ENCODE measurements at places on chromosomes 5 and 9.
A peak's percentile ranks its signal among the peaks of the same experiment; 100 is the strongest.

DNA sequence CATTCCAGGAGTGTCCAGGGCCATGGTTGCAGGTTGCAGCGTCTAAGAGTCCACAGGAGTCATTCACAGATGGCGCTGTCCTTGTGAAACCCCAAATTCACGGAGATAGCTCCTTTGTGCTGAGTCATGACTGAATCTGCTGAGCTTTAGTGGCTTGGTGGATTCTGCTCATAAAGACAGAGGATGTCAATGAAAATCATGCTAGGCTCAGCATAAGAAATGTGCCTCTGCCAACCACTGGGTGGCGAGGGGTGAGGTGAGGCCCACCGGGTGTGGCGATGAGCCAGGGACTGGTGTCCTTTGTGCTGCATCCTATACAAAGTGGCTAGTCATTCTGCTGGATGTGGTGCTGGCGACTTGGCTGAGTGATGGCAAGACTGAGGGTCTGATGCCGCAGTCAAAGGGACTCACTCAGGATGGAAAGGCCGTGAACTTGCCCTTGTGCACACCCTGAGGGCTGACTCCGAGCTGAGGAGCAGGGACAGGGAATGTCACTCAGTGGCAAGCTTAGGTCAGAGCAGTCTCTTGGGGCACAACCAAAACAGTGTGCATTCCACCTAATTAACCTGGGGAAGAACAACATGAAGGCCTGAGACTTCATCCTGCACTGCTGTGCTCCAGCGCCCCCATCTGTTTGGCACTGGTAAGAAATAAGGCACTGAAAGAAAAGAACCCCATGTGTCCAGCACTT lies 71.5 kb downstream of the DAP start:
- DNase-seq = no peak

DNA sequence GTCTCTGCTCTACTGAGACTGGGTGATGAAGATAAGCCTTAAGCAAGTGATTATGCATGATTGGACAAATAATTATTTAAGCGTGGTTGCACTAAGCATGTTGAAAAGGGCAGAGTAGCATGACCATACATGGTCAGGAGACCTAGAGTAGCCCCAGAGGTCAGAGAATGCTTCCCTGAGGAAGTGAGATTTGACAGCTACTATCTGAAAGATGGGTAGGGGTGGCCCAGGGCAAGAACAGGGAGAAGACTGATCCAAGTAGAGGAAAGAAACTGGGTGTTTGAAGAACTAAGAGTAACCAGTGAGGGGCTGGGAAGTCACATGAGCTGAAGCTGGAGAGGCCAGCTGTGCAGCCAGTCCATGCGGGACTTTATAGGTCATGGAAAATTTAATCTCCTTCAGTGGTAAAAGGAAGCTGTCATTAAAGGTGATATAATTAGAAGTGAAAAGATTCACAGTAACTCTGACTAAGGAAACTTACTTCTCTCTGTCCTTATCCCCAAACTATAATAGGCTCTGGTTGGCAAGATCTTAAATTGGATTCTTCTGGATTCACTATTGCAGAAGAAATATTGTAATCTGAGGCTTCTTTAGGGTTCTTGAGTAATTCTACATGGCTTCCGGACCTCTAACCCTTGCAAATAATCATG lies 35.2 kb downstream of the YIPF5 start:
- no peak for DNase-seq

GRCh38 chr9:81431641-81432040 lies 257.7 kb downstream of the TLE1 start:
- no peak for DNase-seq

DNA sequence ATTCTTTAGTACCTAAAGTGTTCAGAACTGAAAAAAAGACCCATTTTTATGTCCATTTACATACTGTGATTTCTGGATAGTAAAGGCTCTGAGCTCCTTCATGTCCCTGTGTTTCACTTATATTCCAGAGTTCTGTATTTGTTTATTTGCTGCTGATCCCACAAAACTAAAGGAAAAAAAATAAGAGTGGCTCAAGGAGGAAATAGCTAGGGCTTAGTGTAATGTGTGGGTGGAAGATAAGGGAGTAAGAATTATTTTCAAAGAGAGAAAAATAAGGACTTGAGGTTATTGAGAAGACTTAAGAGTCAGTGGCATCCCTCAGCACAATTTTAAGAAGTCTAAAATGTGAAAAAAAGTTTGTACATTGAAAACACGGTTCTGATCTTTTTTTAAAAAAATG lies 46.0 kb downstream of the ENTREP1 start:
- no peak for DNase-seq

- no peak for DNase-seq
Observed at GRCh38 chr9:126335837-126336735, 9.5 kb downstream of the MVB12B start.

DNA sequence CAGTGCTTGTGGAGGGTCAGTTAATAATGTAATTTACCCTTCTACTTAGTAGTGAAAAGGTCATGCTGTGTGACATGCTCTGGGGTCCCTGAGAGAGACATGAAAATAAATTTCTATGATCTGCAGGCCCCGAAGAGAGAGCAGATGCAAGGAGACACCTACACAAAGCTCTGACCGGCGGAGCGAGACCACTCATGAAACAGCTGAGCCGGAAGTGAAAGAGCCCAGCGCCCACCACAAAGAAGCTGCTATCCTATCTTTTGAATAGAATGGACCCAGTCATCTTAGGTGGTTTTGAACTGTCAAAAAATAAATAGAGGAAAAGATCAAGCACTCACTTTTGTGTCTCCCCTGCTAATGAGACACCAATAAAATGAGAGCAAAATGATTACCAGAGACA lies 190.0 kb downstream of the MED10 start:
- no peak for DNase-seq

DNA sequence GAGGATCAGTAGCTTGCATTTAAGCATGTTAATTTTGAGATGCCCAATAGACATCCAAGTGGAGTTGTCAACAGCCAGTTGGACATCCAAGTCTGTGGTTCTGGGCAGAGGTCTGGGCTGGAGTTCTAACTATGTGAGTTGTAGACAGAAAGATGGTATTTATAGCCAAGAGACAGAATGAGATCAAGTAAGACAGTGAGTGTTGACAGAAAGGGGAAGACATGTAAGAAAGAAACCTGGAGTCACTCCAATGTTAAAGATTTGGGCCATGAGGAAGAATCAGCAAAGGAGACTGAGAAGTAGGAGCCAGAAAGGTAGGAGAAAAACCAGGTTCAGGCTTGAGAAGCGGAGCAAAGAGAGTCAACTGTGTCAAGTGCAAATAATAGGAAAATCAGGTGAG lies 95.5 kb upstream of the PUM3 start:
- DNase-seq = no peak

DNA sequence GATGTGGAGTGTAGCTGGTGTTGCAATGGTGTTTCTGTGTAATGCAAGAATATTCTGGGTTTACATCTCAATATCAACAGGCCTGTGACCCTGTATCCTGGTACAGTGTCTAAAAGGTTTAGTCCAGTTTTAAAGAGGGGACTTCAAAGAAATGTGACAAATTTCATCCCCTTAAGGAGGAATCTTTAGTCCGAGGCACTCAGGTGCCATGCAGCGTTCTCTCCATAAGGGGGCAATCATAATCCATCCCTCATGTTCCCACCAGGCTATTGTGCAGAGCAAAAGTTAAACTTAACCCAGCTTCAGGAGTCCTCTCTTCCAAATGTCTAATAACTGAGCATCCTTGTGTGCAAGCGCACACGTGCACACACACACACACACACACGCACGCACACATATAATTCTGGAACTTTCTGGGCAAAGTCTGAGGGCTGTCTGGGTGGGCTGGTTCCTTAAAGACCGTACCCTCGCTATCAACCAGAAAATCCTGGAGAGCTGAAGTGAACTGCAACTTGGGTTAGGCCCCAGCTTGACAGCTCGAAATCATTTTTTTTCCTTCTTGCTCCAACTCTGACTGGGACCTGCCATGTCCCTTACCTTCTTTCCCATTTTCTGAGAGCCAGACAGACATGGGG lies 46.0 kb downstream of the CRB2 start:
- no peak for DNase-seq

GRCh38 chr5:32578363-32578762 lies 7.0 kb upstream of the SUB1 start:
- no peak for DNase-seq

DNA sequence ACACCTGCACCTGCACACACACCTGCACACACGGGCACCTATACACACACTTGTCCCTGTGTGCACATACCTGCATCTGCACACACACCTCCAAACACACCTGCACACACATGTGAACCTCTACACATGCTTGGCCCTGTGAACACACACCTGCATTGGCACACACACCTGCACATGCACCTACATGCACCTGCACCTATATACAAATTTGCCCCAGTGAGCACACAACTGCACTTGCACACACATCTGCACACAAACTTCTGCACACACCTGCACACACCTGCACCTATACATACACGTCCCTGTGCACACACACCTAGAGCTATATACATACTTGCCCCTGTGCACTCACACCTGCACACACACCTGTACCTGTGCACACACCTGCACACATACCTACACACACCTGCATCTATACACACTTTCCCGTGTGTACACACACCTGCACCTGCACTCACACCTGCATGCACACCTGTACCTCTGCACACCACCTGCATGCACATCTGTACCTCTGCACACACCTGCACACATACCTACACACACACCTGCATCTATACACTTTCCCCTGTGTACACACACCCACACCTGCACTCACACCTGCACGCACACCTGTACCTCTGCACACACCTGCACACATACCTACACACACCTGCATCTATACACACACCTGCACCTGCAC lies 21.5 kb upstream of the LPCAT1 start:
- no peak for DNase-seq

DNA sequence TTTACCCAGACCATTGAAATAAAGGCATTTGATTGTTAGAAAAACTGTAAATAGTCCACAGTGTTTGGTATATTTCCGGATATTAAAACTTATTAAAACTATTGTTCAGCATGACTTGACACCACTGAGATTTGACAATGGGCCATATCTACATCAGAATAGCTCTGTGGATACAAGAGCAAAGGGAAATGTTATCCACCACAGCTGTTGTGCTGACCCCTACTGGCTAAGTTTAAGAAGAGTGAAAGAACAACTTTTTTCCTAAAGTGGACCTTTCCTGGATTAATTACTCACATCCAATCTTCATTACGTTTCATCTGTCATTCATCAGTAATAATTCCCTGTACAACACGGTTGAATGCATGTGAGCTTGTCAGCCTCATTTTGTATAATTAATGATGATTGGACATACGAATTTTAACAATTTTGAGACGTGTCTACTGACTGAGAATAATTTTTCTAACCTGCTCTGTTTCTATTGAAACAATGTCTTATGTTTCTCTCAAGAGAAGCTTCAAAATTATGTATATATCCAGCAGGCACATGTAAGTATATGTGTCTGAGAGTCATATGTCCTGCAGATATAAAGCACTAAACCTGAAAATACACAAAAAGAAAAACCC lies 1952.6 kb downstream of the MAT2B start:
- DNase-seq = no peak

- DNase-seq = peak; percentile 82
Observed at GRCh38 chr9:37528652-37529471, 43.1 kb downstream of the POLR1E start.

GRCh38 chr9:27203783-27204182 lies 93.2 kb downstream of the EQTN start:
- DNase-seq = no peak

DNA sequence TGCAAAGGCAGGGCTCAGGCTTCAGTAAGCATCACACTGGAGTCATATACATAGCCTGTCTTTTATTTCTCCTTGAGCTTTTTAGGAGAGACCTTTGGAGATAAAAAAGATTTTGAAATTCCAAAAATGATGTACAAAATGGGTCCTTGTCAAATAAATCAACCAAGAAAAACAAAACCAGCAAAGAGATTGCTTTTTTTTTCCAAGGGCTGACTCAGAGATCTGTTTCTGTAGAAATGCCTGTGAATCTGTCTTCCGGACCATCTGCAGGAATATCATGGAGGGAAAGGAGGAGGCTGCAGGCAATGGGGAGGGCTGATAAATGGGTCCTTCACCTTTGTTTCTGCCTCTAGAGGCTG lies 77.4 kb downstream of the SLIT3 start:
- DNase-seq = no peak

DNA sequence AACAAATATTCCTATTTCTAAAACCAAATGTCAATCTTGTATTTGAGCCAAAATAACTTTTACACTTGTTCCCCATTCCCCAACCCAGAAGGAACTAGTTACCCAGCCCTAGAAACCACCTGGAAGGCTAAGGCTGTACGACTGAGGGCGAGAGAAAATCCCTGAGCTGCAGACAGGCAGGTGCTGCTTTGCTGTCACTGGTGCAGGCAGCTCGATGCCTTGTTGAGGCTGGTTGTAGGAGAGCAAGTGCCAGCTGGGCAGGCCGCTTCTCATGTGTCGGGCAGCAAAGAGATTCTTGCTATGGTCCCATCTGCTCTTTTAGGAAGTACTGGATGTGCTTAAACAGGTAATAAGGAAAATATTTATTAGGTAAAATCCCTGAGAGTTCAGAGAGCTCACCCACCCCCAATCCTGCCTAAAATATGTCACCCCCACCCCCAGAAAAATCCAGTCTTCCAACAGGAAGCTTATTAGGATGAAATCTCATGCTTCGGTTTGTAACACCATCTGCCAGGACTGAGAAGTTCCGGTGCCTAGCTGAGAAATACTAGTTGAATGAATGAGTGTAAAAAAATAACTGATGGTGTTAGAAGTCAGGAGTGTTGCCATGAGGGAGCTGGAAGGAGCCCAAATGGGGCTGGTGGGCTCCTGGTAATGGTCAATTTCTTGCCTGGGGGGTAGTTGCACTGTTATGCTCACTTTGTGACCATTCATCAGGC lies 91.1 kb upstream of the DMRT1 start:
- DNase-seq = no peak

DNA sequence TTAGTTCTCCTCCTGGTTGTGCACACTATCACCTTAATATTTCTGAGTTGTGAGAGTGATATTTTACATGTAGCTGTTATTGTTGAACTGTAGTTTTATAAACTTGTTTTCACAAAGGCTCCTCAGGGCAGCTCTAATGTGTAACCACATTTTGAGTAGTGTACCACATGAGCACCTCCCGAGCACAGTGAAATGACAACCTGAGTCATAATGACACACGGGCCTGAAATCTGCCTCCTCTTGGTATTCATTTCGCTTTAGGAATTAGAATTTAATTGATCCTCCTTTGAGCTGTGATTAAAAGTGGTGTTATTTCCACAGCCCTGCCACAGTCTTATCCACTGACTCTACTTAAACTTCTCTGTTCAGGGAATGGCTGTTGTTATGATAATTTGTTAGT lies 7.9 kb downstream of the MTRR start:
- no peak for DNase-seq

GRCh38 chr5:101663543-101663942 lies 632.5 kb downstream of the SLCO4C1 start:
- DNase-seq = no peak

GRCh38 chr5:17769277-17769676 lies 135.0 kb downstream of the TAF11L14 start:
- DNase-seq = no peak

Data from activated CD4-positive, alpha-beta T cell treated with anti-CD3 and anti-CD28 coated beads for 4 hours (primary cell).